Chondrocyte (in vitro differentiated cells): ENCODE measurements at places on chromosomes 6 and 20. TPM values are rescaled to one million over a fixed set of nuclear protein-coding genes. Genes with fewer than 3 reads are reported as not detected.

GRCh38 chr20:62418709-62419487 is 8.4 kb downstream of the RBBP8NL start:
- no peak for DNase-seq
- H3K27me3 ChIP-seq: peaks cover 4% of the 10 kb centered on the region
- H3K4me1 ChIP-seq: no peaks in the 10 kb centered on the region
- H3K27ac ChIP-seq: no peak overlapping the region

GRCh38 chr6:73704798-73705197 is 8.8 kb downstream of the CD109 start:
- no peak overlapping the region for H3K27ac ChIP-seq
- no peak overlapping the region for H3K4me3 ChIP-seq
- no peak for DNase-seq
- H3K36me3 ChIP-seq: peaks cover 2% of the 10 kb centered on the region
- no peaks in the 10 kb centered on the region for H3K27me3 ChIP-seq

- peaks cover 18% of the 10 kb centered on the region for H3K4me1 ChIP-seq
- H3K36me3 ChIP-seq: peaks cover 11% of the 10 kb centered on the region
- H3K4me3 ChIP-seq: no peak overlapping the region
- no peak for DNase-seq
- no peaks in the 10 kb centered on the region for H3K27me3 ChIP-seq
- no peak overlapping the region for H3K27ac ChIP-seq
Measured at GRCh38 chr20:38094373-38094891, 60.9 kb downstream of the RPRD1B start.

DNA sequence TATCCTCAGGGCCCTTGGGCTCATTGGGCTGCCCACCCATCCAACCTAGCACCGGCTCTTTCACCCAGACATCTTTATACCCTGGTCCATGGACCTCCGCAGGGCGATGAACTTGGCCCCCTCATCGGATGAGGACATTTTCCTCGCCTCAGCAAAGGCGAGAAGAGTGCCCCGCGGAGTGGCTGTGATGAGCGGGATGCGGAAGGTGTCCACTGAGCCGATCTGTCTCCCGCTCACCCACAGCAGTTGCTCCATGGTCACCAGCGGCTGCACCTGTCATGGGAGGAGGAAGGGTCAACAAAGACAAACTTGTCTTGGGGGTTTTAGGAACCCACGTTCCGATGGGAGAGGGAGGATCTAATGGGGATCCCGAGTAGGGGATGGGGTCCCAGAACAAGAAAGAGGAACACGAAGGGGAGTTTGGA is 690 bp downstream of the NEU1 start:
- H3K4me1 ChIP-seq: peaks cover 20% of the 10 kb centered on the region
- H3K27ac ChIP-seq: peak overlapping the region; percentile 98
- H3K4me3 ChIP-seq: peak overlapping the region; percentile 96
- DNase-seq: no peak

- DNase-seq: no peak
- H3K27ac ChIP-seq: peak overlapping the region; percentile 100
- no peak overlapping the region for H3K4me3 ChIP-seq
- H3K27me3 ChIP-seq: no peaks in the 10 kb centered on the region
Measured at GRCh38 chr20:51365670-51366069, 176.8 kb downstream of the NFATC2 start.

DNA sequence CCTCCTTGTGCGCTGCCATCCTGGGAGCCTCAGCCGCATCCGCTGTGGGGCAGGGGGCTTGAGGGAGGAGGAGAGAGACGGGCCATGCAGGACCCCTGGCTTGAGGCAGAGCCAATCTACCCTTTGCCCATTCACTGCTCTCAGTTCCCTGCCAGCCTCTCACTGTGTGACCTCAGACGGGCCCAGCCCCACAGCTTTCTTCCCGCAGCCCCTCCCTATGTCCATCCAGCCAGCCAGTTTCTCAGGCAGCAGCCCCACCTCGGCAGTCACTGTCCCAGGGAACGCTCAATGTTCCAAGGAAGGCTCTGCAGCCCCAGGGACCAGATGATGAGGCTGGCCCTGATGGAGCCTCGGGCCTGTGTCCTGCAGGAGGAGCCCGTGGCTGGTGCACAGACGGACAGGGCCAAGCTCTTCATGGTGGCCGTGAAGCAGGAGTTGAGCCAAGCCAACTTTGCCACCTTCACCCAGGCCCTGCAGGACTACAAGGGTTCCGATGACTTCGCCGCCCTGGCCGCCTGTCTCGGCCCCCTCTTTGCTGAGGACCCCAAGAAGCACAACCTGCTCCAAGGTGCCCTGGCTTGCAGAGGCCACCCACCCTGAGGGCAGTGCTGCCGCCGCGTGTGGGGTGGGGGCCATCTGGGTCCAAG is 3.9 kb upstream of the TNFRSF6B start:
- H3K4me1 ChIP-seq: peaks cover 8% of the 10 kb centered on the region
- no peak for DNase-seq
- H3K27ac ChIP-seq: no peak overlapping the region
- peaks cover 5% of the 10 kb centered on the region for H3K36me3 ChIP-seq
- H3K27me3 ChIP-seq: no peaks in the 10 kb centered on the region

GRCh38 chr6:106134087-106134770 is 48.1 kb downstream of the PRDM1 start:
- peaks cover 9% of the 10 kb centered on the region for H3K4me1 ChIP-seq
- H3K4me3 ChIP-seq: no peak overlapping the region
- no peaks in the 10 kb centered on the region for H3K27me3 ChIP-seq
- no peaks in the 10 kb centered on the region for H3K36me3 ChIP-seq
- no peak for DNase-seq

DNA sequence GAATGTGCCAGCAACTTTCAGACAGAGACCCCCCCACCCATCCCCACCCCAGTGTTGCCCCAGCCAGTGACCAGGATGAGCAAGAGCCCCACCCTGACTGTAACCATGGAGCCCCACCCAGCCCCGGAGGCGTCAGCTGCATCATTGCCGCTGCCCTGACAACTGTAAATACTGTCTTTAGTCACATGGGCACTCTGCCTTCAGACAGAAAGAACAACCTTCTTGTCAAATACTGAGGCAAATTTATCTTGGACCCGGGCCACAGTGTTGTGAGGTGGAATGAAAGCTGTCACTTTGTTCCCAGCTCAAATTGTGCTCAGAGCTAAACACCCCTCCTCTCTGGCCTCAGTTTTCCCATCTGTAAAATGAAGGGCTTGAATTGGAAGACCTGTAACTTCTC is 23.7 kb downstream of the MOCS3 start:
- H3K4me3 ChIP-seq: no peak overlapping the region
- no peaks in the 10 kb centered on the region for H3K27me3 ChIP-seq
- no peaks in the 10 kb centered on the region for H3K36me3 ChIP-seq
- peak overlapping the region; percentile 94 for H3K27ac ChIP-seq

GRCh38 chr6:7446619-7447325 is 57.2 kb downstream of the RIOK1 start:
- peaks cover 30% of the 10 kb centered on the region for H3K4me1 ChIP-seq
- no peaks in the 10 kb centered on the region for H3K27me3 ChIP-seq
- no peaks in the 10 kb centered on the region for H3K36me3 ChIP-seq
- DNase-seq: no peak
- no peak overlapping the region for H3K4me3 ChIP-seq

DNA sequence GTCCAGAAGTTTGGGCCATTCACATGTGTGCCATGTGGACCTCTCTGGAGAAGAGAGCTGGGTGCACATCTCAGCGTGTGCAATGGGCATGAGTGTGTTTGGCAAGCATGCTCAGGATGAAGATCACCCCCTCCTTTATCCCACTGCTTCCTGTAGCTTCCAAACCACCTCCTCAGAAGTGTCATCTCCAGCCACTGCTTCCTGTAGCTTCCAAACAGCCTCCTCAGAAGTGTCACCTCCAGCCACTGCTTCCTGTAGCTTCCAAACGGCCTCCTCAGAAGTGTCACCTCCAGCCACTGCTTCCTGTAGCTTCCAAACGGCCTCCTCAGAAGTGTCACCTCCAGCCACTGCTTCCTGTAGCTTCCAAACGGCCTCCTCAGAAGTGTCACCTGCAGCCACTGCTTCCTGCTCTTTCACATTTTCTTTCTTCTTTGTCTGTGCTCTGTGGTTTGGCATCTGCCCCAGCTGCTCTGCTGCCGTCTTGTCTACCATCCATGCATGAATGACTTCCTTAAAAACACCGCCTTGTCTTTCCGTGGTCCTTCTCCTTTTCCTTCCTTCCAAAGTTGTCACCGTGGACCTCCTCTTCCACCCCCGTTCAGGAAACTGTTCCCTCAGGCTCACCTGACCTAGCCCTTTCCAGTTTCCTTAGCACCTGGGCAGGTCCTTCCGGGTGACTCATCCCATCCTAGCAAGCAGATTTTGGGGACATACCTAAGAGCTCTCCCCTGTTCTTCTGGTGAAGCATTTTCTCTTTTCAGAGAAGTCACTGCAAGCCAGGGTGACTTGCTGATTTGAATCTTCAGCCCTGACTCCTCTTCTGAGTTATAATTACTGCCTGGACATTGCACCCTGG is 43.5 kb upstream of the TIAM2 start:
- no peak overlapping the region for H3K4me3 ChIP-seq
- H3K4me1 ChIP-seq: peaks cover 12% of the 10 kb centered on the region
- DNase-seq: no peak
- no peak overlapping the region for H3K27ac ChIP-seq

GRCh38 chr20:14570811-14571210 is 233.4 kb upstream of the FLRT3 start:
- no peak for DNase-seq
- no peak overlapping the region for H3K27ac ChIP-seq
- no peaks in the 10 kb centered on the region for H3K4me1 ChIP-seq
- H3K4me3 ChIP-seq: no peak overlapping the region

DNA sequence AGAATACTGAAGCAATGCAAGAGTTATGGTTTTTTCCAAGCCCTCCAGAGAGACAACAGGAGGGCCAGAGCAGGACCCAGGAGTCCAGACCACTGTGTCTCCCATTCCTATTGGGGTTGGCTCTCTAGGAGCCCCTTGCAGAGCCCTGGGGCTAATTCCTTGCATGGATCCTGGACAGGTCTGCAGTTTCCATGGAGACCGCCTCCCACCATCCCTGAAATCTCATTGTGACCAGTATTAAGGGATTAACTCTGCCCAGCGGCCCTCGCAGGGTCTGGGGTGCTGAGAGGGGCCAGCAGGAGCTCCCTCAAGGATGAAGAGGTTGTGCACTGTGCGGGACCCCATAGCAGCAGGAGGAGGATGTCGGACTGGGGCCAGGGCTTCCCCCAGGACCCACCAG is 34.8 kb downstream of the HNF4A start:
- H3K27me3 ChIP-seq: peaks cover 23% of the 10 kb centered on the region
- no peaks in the 10 kb centered on the region for H3K36me3 ChIP-seq
- peak; percentile 80 for DNase-seq
- peaks cover 2% of the 10 kb centered on the region for H3K4me1 ChIP-seq
- H3K27ac ChIP-seq: no peak overlapping the region

DNA sequence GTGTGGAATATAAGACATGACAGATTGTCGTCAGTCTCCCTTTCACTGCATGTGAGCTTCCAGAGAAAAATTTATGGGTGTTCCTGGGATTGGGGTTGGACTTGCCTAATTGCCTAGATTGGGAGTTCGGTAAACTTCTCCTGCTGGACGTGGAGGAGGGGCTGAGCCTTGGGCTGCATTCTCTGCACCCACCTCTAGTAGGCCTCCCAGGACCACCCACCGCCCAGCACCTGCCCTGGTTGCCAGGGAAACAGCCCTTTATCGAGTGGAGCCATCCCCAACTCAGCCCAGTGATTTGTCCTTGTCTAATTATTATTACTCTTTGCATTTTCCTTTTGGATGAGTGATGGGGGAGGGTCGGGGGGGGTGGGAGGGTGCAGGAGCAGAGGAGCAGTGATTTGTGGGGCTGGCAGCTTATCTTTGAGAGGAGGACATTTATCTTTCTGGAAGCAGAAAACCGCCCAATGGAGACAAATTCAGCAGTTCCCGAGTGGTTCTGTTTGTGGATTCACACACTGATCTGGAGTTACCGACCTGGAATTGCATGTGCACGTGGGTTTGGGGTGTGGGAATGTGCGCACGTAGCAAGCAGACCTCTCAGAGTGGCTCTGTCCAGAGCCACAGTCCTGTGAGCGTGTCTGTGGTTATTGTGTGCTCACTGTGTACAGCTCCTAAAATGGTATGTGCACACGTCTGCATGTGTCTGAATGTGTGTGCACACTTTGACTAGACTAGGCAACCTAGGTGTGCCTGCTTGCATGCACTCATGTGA is 104.5 kb downstream of the DHX35 start:
- H3K36me3 ChIP-seq: no peaks in the 10 kb centered on the region
- no peak overlapping the region for H3K4me3 ChIP-seq
- H3K27ac ChIP-seq: no peak overlapping the region
- DNase-seq: no peak
- H3K4me1 ChIP-seq: no peaks in the 10 kb centered on the region
- H3K27me3 ChIP-seq: peaks cover 7% of the 10 kb centered on the region

- no peak for DNase-seq
- H3K27me3 ChIP-seq: peaks cover 22% of the 10 kb centered on the region
- no peak overlapping the region for H3K27ac ChIP-seq
- no peaks in the 10 kb centered on the region for H3K36me3 ChIP-seq
- H3K4me3 ChIP-seq: no peak overlapping the region
Measured at GRCh38 chr20:20796766-20797440, 84.5 kb upstream of the RALGAPA2 start.

DNA sequence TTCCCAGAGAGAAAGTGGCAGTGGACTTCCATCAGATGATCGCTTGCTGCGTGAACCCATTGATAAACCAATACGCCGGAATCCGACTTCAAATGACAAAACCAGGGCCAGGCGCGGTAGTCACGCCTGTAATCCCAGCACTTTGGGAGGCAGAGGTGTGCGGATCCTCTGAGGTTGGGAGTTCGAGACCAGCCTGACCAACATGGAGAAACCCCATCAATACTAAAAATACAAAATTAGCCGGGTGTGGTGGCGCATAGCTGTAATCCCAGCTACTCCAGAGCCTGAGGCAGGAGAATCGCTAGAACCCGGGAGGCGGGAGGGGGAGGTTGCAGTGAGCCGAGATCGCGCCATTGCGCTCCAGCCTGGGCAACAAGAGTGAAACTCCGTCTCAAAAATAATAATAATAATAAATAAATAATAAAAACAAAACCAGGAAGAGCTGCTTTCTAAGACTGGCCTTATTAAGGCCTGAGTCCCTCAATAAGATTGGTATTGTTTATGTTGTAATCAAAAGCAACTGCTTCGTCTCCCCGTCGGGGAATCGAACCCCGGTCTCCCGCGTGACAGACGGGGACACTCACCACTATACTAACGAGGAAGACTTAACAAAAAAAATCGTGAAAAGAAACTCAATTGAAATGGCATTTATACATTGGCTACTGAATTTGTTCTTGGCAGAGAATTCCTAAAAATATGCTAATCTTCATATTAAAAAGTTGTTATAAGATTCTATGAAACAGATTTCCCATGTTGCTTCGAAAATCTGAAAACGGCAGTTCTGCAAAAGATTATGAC is 110.2 kb upstream of the ZNF184 start:
- no peak for DNase-seq
- H3K27me3 ChIP-seq: peaks cover 33% of the 10 kb centered on the region
- no peak overlapping the region for H3K4me3 ChIP-seq
- H3K27ac ChIP-seq: no peak overlapping the region

Gene MYBL2
- total RNA-seq: 14.6 to 16.8 TPM (median 15.7 TPM) in 3 replicates

Gene TPBG
- total RNA-seq: 10.6 to 11.9 TPM (median 11.2 TPM) in 3 replicates

Gene PTK6
- not detected in 3 replicates for total RNA-seq

Gene MLN
- total RNA-seq: not detected in 3 replicates

Gene ANKEF1
- 0.46 to 0.90 TPM (median 0.77 TPM) in 3 replicates for total RNA-seq

Gene YWHAB
- 170 to 201 TPM (median 191 TPM) in 3 replicates for total RNA-seq

Gene AIF1
- not detected in 3 replicates for total RNA-seq

Gene MROH8
- 2.5 to 6.1 TPM (median 2.8 TPM) in 3 replicates for total RNA-seq
